ENCODE measurements at places on chromosomes 3 and 15. TPM values are rescaled to one million over a fixed set of nuclear protein-coding genes. Genes with fewer than 3 reads are reported as not detected.

- no peak for DNase-seq
- no peaks in the 10 kb centered on the region for H3K4me1 ChIP-seq
- peaks cover 4% of the 10 kb centered on the region for H3K27me3 ChIP-seq
- no peak overlapping the region for H3K27ac ChIP-seq
- H3K36me3 ChIP-seq, result no peaks in the 10 kb centered on the region
These were observed 703.8 kb upstream of the NR2F2 start for GRCh38 chr15:95626501-95627361.

GRCh38 chr3:126113733-126114442, 30.0 kb upstream of the SLC41A3 start:
- no peak overlapping the region for H3K4me3 ChIP-seq
- no peaks in the 10 kb centered on the region for H3K4me1 ChIP-seq
- peaks cover under 1% of the 10 kb centered on the region for H3K27me3 ChIP-seq
- no peak for DNase-seq

GRCh38 chr3:143775459-143775858, 72.8 kb downstream of the SLC9A9 start:
- H3K4me3 ChIP-seq, result no peak overlapping the region
- H3K27me3 ChIP-seq, result peaks cover 2% of the 10 kb centered on the region
- H3K36me3 ChIP-seq, result no peaks in the 10 kb centered on the region
- H3K27ac ChIP-seq, result no peak overlapping the region
- peak; percentile 68 for DNase-seq

GRCh38 chr15:34621675-34622074, 38.2 kb upstream of the GOLGA8B start:
- no peaks in the 10 kb centered on the region for H3K36me3 ChIP-seq
- H3K27ac ChIP-seq, result no peak overlapping the region
- H3K27me3 ChIP-seq, result peaks cover 36% of the 10 kb centered on the region
- H3K4me1 ChIP-seq, result no peaks in the 10 kb centered on the region
- no peak for DNase-seq

DNA sequence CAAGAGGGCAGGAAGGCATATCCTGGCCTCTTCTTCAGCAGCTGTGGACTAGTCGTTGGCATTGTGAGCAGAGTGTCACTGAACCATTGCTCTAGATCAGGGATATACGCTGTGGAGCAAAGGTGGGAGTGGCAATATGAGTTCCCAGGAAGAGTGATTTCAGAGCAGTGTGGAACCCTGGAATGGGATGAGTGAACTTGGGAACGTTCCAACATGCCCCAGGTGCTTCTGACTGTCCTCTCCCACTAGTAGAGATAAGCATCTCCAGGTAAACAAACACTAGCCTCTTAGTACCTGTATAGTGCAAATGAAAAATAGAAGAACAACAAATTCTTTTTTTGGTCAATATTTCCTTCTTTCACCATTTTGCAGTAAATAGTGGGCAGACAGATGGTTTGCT, 123.6 kb upstream of the VEPH1 start:
- no peak for DNase-seq
- no peak overlapping the region for H3K27ac ChIP-seq
- H3K27me3 ChIP-seq, result peaks cover 14% of the 10 kb centered on the region
- H3K4me1 ChIP-seq, result no peaks in the 10 kb centered on the region
- H3K4me3 ChIP-seq, result no peak overlapping the region

- H3K4me3 ChIP-seq, result no peak overlapping the region
- no peak for DNase-seq
- peaks cover 11% of the 10 kb centered on the region for H3K27me3 ChIP-seq
- H3K36me3 ChIP-seq, result peaks cover 7% of the 10 kb centered on the region
- H3K27ac ChIP-seq, result no peak overlapping the region
These were observed 37.8 kb upstream of the FOXB1 start for GRCh38 chr15:59966262-59966661.

GRCh38 chr3:41599127-41599484, 362.8 kb downstream of the ULK4 start:
- no peaks in the 10 kb centered on the region for H3K4me1 ChIP-seq
- no peak for DNase-seq
- no peaks in the 10 kb centered on the region for H3K36me3 ChIP-seq
- H3K27me3 ChIP-seq, result peaks cover 2% of the 10 kb centered on the region

- peak; percentile 60 for DNase-seq
- no peak overlapping the region for H3K27ac ChIP-seq
- H3K27me3 ChIP-seq, result no peaks in the 10 kb centered on the region
- H3K4me3 ChIP-seq, result no peak overlapping the region
These were observed 104.5 kb downstream of the RARB start for GRCh38 chr3:25532431-25533162.

DNA sequence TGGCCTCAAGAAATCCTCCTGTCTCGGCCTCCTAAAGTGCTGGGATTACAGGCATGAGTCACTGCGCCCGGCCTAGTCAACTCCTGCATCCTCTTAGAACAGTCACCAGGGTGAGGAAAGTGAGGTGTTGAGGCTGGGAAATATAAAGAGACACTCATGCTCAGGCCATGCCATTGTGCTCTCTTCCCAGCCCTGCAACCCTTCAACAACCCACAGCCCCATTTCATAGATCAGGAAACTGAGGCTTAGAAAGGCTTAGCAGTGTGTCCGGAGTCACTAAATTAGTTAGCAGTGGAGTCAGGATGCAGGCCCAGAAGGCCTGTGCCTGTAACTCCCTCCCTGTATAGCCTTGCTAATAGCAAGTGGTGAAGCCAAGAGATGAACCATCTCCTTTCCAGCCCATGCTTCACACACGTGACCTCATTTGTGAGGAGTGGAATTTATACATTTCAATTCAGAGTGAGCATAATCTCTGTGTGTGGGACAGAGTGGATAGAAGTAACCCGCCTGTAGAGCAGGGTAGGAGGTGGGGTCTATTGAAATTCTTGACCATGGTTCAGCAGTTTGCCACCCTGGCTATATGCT, 51.7 kb upstream of the USP3 start:
- no peak overlapping the region for H3K27ac ChIP-seq
- H3K4me3 ChIP-seq, result no peak overlapping the region
- peaks cover 8% of the 10 kb centered on the region for H3K27me3 ChIP-seq
- peaks cover 17% of the 10 kb centered on the region for H3K4me1 ChIP-seq

LRRN1 gene
- total RNA-seq, result 0.05 TPM

KIF7 gene
- total RNA-seq, result 1.9 TPM

MYLK gene
- 0.21 TPM for total RNA-seq

TEX55 gene
- total RNA-seq, result not detected

ADAMTS9 gene
- not detected for total RNA-seq

GOLGA6B gene
- total RNA-seq, result not detected

DUOX1 gene
- total RNA-seq, result 0.02 TPM

HRG gene
- not detected for total RNA-seq

GOLGA6L4 gene
- total RNA-seq, result 1.1 TPM

SAMD7 gene
- total RNA-seq, result not detected

All from activated CD4-positive, alpha-beta T cell treated with anti-CD3 and anti-CD28 coated beads, Interleukin-2, amount 10 ng/mL, durations not matched to agents 24 days and 14 days (primary cell).